Upper lobe of right lung (tissue), 1 donor: ENCODE measurements at places on chromosomes 3 and 15.

DNA sequence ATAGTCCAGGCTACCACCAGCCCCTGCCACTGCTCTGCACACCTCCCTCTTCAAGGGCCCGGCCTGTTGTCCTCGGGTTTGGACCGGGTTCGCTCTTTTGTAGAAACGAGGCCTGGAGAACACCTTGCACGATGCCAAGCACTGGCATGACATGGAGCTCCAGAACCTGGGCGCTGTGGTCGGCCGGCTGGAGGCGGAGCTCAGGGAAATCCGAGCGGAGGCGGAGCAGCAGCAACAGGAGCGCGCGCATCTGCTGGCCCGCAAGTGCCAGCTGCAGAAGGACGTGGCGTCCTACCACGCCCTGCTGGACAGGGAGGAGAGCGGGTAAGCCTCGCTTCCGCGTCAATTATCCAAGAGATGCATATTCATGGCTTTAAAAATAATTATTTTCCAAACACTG lies 72.4 kb downstream of the BFSP2 start:
- DNase-seq, result no peak

DNA sequence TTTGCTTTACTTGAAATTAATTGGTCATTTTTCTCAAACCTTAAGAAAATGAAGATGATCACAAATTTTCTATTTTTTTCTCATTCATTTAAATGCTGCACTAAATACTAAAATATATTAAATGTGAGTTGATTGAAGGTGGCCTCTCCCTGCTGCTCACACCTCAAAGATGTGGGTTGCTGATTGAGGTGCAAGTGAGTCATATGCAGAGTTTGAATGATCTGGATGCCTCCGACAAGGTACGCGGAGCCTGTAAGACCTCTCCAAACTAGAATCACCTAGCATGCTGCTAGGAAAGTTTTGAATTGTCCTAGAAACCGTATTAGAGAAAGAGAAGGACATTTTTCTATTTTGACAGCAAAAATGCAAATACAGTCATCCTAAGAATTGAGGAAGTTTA lies 211.3 kb upstream of the FEZF2 start:
- DNase-seq, result no peak

DNA sequence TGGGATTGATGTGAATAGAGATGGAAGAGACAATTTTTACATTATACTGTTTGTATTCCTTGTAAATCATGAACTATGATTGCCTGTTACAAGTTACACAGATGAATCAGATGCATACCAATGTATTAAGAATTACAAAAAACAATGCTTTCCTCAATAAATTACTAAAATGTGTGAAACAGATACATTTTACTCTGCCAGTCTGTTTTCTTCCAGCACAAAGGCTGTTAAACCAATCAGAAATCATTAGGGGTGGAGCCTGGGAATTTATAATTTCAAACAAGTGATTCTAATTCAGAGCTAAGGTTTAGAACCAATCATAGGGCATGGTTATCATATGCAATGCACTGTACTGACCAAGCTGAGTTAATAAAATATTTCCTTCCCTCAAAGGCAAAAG lies 21.8 kb upstream of the ANKRD28 start:
- no peak for DNase-seq

DNA sequence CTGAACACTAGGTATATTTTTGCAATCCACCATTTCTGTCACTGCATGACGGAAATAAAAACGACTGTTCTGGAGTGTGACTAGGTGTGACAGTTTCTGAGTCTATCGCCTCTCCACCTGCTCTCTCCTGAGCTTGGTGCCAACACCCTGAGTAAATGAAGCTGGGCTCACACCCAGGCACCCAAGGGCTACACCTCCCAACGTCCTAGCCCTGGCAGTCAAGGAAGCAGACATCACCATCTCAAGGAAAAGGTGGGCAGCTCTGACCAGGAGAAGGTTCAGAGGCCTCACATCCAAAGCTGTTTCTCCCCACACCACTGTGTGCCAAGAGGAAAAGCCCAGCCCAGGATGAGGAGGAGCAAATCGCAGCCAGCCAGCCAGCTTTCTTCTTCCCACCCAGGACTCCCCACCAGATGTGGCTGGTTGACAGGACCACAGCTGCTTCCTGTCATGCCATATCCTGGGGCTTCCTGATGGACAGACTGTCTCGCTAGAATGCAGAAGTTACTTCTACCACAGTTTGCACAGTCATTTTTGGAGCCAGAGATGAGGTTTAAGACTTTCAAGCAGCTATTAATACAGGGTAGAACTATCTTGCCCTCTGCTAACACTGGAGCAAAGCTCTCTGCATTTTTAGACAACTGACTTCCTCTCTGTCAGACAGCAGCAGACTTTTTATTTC lies 3.3 kb downstream of the SCAMP2 start:
- peak; percentile 80 for DNase-seq

DNA sequence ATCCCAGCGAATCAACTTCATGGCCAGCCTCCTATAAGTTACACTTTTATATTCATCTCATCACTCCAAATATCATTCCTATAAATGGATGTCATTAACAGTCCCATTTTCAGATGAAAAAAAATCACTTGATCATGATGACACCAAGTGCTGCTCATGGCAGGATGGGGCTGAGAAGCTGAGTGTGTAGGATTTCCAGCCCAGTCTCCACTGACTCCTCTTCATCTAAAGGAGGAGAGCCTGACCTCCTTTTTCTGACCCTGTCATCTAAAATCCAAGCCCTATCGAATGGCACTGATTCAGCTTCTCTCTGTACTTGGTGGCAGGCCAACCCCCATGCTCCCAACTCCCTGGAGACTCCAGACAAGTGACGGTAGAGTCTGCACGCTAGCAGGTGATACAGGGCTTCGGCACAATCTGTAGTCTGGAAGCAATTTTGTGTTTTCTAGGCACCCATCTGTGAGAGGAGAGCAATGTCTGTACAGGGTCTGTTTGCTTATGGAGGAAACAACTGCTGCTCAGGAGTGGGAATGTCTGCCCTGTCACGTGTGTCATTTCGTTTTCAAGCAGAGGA lies 103.2 kb downstream of the EPHB1 start:
- no peak for DNase-seq
